Breast epithelium (tissue), 4 donors: ENCODE measurements at places on chromosomes 2 and 18.

DNA sequence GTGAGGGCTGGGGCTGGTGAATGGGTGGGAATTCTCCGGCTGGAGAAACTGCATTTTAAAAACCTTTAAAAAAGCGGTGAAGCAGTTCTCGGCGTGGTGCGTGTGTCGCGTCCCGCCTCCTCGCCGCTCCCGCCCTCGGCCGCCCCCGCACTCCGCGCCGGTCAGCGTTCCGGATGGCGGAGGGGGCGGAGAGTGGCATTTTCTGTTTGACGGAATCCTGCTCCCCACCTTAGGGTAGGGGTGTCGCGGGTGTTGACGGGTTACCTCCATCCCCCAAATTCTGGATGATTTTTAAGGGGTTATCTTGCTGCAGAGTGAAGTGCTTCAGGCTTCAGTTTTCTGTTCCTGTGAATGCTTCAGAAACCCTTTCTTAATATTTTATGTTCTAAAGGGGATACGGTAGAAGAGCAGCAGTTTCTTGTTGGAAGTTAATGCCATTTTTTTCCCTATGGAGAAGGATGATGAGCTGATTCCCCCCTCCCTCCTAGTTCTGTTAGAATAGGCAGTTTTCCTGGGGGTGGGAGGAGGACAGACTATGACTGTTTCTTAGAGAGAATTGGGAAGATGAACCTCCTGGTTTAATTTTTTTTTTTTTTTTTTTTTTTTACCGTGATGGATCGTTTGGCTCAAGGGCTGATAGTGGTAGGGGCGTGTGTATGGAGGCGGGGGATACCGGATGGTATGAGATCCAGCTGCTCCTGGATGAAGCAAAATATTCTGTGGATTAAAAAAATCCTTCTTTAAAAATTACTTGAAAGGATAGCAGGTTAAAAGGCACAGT lies 756 bp downstream of the ABI2 start:
- peak overlapping the region; percentile 96 for H3K4me3 ChIP-seq
- no peaks in the 10 kb centered on the region for H3K36me3 ChIP-seq
- no peaks in the 10 kb centered on the region for H3K27me3 ChIP-seq

GRCh38 chr2:85734942-85735608 lies 18.7 kb upstream of the ATOH8 start:
- H3K27ac ChIP-seq: no peak overlapping the region
- H3K4me1 ChIP-seq: no peaks in the 10 kb centered on the region
- no peak overlapping the region for H3K4me3 ChIP-seq

DNA sequence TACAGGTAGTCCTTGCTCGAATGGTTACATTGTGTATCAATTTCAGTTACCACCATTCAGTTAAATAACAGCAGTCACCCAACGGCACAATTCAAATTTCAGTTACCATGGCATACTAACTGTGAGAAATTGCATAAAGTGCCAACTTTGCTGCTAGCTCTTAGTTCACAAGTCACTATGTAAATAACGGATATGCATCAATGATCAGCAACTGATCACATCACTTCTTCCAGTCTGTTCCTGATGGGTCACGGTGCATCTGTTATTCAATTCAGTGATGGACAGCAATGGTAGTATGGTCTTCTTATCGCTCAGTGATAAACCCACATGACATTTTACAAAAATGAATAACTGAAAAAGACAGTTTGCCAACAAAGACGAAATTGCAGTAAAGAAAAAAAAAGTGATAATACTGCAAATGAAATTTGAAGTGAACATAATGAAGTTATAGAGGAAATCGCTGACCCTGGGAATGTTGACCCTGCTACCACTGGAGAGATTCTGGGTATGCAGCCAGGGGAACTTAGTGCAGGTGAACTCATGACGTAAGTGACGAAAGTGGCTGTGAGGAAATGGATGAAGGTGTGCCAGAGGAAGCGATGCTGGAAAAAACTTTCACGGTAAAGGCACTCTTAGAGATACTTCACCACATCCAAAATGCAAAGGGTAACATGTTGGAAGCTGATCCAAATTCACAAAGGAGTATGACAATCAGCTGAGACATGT lies 25.9 kb upstream of the RAPGEF4 start:
- H3K36me3 ChIP-seq: no peaks in the 10 kb centered on the region
- DNase-seq: no peak
- no peaks in the 10 kb centered on the region for H3K4me1 ChIP-seq
- no peak overlapping the region for H3K27ac ChIP-seq

GRCh38 chr2:46025081-46025480 lies 272.1 kb upstream of the EPAS1 start:
- peak overlapping the region; percentile 75 for H3K27ac ChIP-seq
- no peak for DNase-seq
- no peaks in the 10 kb centered on the region for H3K36me3 ChIP-seq

GRCh38 chr18:73340135-73340977 lies 472.6 kb upstream of the NETO1 start:
- H3K27me3 ChIP-seq: no peaks in the 10 kb centered on the region
- no peaks in the 10 kb centered on the region for H3K36me3 ChIP-seq
- no peak overlapping the region for H3K27ac ChIP-seq
- no peak overlapping the region for H3K4me3 ChIP-seq

DNA sequence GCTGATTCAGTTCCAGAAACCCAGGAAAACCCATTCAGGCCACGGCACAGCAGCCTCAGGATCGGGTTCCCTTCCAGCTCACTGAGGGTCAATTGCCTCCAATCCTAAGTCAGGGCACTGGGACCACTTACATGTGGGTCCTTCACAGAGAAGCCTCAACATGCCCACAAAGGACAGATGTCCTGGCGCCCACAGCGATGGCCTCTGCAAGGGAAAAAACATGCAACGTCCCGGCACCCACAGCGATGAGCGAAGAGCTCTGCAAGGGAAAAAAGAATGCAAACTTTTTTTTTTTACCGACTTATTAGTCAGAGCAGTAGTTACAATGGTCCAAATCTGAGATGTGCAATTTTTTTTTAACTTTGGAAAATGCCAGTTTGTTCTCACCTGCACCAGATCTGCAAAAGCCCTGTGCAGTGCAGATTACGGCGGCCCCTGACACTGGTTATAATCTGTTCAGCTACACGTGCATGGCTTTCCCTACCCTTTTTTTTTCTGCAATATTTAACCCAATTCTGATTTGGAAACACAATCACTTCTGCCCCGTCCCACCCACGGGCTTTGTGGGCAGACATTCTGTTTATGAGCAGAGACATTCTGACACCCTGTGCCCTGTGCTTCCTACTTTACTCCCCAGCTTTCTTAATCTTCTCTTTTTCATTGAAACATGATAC lies 159.3 kb upstream of the SALL3 start:
- no peaks in the 10 kb centered on the region for H3K4me1 ChIP-seq
- no peak overlapping the region for H3K27ac ChIP-seq
- no peaks in the 10 kb centered on the region for H3K27me3 ChIP-seq
- H3K36me3 ChIP-seq: no peaks in the 10 kb centered on the region
- H3K4me3 ChIP-seq: no peak overlapping the region
- DNase-seq: no peak

DNA sequence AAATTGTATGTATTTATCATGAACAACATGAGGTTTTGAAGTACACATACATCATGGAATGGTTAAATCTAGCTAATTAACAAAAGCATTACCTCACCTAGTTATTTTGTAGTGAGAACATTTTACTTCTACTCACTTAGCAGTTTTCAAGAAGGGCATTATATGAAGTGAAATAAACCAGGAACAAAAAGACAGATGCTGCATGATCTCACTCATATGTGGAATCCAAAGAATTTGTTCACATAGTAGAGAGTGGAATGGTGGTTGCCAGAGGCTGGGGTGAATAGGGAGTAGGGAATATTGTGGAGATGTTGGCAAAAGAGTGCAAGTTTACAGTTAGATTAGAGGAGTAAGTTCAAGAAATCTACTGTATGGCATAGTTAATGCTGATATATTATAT lies 292.0 kb downstream of the ASXL3 start:
- H3K4me1 ChIP-seq: no peaks in the 10 kb centered on the region
- H3K36me3 ChIP-seq: no peaks in the 10 kb centered on the region
- no peak overlapping the region for H3K27ac ChIP-seq
- no peak for DNase-seq

- peak overlapping the region; percentile 93 for H3K27ac ChIP-seq
- H3K27me3 ChIP-seq: no peaks in the 10 kb centered on the region
- no peaks in the 10 kb centered on the region for H3K36me3 ChIP-seq
These were observed 122.3 kb downstream of the ZFP36L2 start for GRCh38 chr2:43104106-43104505.

DNA sequence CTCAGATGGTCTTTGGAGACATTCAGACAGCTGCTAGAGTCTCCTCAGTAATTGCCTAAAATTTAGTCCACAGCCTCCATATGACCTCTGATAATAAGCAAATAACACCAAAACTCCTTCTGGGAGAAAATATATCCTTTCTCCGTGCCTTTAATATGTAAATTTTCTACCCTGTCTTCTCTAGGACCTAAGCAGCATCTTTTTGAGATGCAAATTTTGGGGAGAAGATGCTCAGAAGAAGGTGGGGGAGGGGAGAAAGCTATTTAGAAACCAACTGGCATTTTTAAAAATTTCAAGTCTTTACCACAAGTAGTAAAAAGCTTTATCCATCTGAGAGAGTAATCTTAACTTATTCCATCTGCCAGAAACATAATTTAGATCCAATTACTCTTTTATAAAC lies 120.4 kb upstream of the MSH6 start:
- H3K27ac ChIP-seq: no peak overlapping the region
- DNase-seq: no peak
- no peak overlapping the region for H3K4me3 ChIP-seq
- no peaks in the 10 kb centered on the region for H3K36me3 ChIP-seq

DNA sequence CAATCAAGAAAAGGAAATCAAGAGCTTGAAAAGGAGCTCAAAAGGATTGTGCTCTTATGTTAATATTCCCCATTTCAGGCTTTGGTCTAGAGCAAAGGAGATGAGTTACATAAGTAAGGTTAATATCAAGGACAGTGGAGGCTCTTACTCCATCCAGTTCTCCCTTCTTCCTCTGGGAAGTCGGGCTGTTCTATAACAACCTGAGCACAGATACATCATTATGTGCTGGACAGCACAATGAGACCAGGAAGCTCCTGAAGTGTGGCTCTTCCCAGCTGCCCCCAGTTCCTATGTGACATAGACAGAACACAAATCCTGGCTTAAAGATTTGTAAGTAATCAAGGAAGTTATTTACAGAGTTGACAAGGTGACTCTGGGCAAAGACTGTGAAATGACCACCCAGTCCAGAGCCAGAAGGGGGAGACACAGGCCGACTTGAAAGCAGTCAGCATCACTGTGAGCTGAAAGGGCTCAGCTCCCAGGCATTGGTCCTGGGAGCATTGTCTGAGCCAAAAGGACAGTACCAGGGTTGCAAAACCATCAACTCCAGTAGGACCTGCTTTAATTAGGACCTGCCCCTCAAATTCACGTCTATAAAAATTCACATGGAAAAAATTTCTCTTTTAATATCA lies 917.6 kb upstream of the ACVR2A start:
- peak; percentile 48 for DNase-seq
- no peaks in the 10 kb centered on the region for H3K36me3 ChIP-seq
- no peaks in the 10 kb centered on the region for H3K4me1 ChIP-seq
- H3K27ac ChIP-seq: no peak overlapping the region
- no peaks in the 10 kb centered on the region for H3K27me3 ChIP-seq

- no peak overlapping the region for H3K4me3 ChIP-seq
- no peak for DNase-seq
- no peaks in the 10 kb centered on the region for H3K36me3 ChIP-seq
These were observed 148.1 kb downstream of the ACKR3 start for GRCh38 chr2:236717729-236718128.

DNA sequence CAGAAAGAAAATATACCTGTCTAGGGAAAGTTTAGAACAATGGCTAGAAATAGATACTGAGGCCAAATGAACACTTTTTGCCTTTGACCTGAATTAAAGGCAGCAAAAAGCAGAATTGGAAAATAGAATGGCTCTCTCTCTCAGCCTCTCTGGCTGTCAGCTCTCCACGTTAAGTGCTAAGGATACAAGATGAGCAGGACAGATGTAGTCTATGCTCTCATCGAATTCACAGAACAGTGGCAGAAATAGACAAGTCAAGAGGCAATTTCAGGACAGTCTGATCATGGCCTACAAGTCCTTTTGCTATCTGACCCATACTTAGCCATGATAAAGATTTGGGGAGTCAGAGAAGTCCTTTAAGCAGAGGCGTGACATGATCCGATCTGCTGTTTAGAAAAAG lies 120.2 kb upstream of the CREB1 start:
- H3K27ac ChIP-seq: peak overlapping the region; percentile 38
- no peaks in the 10 kb centered on the region for H3K4me1 ChIP-seq
- DNase-seq: no peak

DNA sequence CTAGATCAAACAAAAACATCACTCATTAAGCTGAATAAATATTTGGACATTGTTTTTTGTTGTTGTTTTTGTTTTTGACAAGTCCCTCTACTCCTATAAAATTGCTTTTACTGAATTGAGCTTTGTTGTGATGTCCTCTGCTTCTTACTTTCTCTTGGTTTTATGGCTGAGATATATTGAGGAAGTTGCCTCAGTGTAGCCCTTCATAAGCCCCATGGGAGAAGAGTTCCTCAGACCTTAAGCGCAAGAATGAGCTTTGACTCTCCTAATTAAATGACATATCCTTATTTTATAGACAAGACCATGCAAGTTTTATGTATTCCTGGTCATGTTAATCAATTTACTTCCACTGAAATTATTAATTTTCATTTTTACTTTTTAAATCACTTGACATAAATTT lies 54.9 kb downstream of the CERKL start:
- H3K4me3 ChIP-seq: no peak overlapping the region
- H3K27me3 ChIP-seq: no peaks in the 10 kb centered on the region
- H3K27ac ChIP-seq: no peak overlapping the region
- no peaks in the 10 kb centered on the region for H3K4me1 ChIP-seq

- H3K4me1 ChIP-seq: no peaks in the 10 kb centered on the region
- H3K27ac ChIP-seq: no peak overlapping the region
- no peaks in the 10 kb centered on the region for H3K27me3 ChIP-seq
- DNase-seq: no peak
These were observed 84.8 kb upstream of the BCL2L11 start for GRCh38 chr2:111035830-111036441.
